ENCODE measurements at places on chromosomes 16 and 17.

- no peak for DNase-seq
Observed at GRCh38 chr16:3780570-3780969, 63.2 kb upstream of the TRAP1 start.

DNA sequence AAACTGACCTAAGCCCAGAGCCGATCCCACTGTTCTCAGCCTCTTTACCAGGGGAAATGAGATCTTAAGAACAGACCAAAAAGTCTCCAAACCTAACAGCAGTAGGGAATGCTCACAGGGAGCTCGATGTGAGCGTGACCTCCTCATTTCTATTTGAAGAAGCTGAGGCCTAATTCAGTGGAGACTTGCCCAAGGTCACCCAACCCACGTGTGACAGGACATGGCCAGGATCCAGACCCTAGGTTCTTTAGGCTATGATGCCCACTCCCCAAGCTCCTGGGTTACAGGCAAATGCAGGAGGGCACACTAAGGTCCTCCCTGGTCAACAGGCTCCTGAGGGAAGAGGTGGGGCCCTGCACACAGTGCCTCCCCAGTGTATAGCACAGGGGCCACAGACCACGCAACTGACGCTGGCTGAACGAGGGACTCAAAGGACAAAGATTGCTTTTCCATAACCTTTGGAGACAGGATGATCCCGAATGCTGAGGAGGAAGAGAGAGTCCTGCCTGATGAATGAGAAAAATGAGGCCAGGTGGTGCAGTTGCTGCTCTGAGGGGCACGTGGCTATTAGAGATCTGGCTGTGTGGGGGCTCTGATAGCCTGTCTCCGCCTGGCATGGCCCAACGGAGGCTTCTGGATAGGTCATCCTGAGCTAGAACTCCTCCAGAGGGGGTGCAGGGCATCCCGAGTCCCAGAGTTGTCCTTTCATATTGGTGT lies 24.0 kb downstream of the MAP3K14 start:
- DNase-seq: no peak

DNA sequence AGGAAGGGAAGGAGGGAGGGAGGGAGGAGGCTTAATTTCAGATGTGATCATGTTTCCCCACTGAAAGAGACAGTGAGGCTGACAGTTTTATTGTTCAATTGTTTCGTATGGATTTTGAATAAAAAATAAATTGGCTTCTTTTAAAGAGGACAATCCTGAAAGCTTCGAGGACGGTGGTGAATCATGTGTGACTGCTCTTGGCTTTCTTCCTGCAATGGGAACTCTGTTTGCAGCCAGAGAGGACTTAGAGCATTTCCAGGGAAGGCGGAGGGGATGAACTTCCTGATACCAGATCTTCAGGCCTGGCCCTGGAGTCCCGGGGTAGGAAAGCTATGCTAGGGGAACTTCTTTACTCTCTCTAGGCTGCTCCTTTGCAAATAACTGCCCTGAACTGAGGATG lies 72.8 kb upstream of the C16orf82 start:
- DNase-seq: peak; percentile 69

DNA sequence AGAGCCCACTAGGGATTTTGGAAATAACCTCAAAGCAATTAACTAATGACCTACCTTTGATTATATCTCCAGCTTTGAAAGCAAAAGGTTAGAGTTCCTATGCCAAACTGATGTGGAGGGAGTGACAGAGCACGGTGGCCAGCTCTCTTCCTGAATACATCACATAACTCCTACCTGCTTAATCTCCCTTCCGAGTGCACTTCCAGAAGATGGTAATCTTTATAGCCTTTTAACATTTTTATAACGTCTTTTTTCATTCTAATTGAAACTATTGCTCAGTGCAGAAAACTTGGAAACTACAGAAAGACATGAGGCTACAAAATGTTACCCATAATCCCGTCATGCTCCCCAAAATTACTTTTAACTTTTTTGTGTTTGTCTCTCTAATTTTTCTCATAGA lies 110.5 kb upstream of the COX10 start:
- DNase-seq: no peak

Data from muscle of leg (tissue), 16 donors.